Activated CD4-positive, alpha-beta memory T cell treated with anti-CD3 and anti-CD28 coated beads for 36 hours (primary cell): ENCODE measurements at places on chromosomes 16 and 17. TPM values are rescaled to one million over a fixed set of nuclear protein-coding genes. Genes with fewer than 3 reads are reported as not detected.
A peak's percentile ranks its signal among the peaks of the same experiment; 100 is the strongest.

PPM1E gene
- 0.02 TPM for total RNA-seq

- DNase-seq, result no peak
These were observed 381.3 kb downstream of the CDH8 start for GRCh38 chr16:61654962-61655361.

DNA sequence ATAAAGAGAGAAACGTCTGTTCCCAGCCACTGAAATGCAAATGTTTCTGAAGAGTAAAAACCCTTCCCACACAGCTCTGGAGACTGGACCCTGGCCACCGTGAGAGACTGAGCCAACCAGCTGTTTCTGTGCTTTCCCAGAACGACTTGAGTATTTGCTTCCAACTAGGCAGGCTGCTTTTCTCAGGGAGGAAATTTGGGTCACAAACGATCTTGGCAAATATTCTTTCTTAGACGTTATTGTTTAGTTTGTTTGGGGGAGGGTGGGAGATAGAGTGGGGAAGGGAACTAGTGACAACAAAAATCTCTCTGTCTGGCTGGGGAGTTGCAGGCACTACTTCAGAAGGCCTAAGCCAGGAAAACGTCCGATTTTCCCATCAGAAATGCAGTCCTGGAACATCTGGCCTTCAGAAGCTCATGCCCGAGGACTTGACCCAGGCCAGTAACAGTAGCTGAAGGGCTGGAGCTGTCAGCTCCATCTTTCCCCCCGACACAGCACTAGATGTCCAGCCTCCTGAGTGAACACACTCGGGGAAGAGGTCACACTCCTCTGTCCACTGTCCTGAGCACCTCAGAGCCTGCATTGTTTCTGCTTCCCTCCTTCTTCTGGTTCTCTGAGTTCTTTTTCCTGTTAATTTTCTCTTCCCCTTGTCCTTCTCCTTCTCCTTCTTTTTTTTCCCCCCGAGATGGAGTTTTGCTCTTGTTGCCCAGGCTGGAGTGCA is 4.0 kb downstream of the CCDC92B start:
- DNase-seq, result no peak

DNA sequence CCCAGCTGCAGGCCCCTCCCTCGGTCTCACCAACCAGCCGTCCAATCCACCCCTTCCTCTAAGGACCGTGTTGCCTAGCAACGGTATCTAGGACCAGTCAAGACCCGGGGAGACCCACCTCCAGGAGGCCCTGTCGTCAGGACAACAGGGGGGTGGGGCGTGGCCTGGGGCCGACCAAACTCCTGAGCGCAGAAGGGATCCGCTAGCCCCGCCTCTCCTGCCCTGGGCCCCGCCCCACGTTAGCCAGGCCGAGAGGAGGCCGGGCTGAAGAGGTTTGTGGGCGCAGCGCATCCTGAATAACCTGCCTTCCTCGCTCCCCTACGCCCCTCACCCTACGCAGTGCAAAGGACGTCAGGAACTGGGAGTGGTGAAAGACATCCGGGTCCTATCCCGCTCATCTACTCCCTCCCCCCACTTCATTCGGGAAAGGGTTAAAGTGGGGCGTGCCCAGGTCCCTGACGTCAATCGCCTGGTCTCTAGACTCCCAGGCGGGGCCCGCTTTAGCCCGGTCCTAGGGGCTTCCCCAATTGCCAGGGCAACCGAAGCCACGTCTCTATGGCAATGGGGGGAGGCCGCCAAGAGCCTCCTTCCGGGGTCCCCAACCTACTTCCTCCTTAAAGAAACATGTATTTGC is 14.7 kb downstream of the DLG4 start:
- peak; percentile 94 for DNase-seq

DNA sequence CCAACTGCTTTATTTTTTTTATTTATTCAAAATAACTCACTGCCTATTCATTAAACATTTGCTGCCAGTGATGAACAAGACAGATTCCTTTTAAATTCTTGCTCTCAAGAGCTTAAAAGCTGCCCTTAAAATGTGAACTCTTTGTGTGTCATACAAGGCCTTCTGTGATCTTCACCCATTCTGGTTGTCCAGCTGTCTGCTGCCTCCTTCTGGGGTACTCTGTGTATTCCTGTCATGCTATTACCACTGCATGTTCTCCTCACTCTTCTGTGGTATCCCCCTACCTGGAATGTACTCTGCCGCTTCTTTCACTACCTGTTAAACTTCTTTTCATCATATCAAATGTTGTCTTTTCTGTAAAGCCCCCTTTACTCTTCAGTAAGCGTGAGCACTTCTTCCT is 165.8 kb downstream of the CHD9 start:
- DNase-seq, result no peak

- no peak for DNase-seq
These were observed 69.3 kb downstream of the KCNJ2 start for GRCh38 chr17:70238646-70239045.

GRCh38 chr16:31472709-31473203 is 804 bp downstream of the TGFB1I1 start:
- peak; percentile 67 for DNase-seq

TBC1D3I gene
- not detected for total RNA-seq

DNA sequence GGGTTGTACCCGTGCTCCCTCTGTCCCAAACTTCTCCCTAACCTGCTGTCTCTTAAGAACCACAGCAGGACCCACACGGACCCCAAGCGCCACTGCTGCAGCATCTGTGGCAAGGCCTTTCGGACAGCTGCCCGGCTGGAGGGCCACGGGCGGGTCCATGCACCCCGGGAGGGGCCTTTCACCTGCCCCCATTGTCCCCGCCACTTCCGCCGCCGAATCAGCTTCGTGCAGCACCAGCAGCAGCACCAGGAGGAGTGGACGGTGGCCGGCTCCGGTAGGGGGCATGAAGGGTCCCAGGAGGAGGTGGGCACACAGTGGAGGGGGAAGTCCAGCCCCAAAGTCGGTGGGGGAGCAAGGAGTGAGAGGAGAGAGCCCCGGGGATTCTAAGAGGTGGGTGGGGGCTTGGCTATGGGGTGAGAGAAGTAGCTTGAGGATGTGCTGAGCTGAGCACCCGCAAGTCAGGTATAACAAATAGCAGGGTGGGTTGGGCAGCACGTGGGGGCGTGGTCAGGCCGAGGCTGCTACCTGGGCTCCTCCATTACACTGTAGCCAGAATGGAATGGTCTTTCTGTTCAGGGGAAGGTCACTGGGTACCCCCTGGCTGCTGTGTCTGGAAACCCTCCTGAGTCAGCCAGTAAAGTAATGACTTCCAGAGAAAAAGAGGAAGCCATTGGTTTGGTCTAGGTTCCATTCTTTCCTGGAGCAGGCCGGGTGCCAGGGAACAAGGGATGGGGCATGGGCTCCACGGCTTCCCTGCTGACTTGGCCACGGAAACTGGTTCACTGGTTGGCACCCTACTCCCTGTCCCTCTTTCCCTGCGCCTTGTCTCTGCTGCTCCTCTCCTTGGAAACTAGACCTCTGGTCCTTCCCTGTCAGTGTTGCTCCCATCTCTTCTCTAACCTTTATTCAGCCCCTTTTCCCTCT is 7.1 kb downstream of the PRSS53 start:
- DNase-seq, result no peak

DPEP2 gene
- 5.3 TPM for total RNA-seq

- DNase-seq, result peak; percentile 72
These were observed 21.1 kb downstream of the STH start for GRCh38 chr17:46020023-46020761.

DNA sequence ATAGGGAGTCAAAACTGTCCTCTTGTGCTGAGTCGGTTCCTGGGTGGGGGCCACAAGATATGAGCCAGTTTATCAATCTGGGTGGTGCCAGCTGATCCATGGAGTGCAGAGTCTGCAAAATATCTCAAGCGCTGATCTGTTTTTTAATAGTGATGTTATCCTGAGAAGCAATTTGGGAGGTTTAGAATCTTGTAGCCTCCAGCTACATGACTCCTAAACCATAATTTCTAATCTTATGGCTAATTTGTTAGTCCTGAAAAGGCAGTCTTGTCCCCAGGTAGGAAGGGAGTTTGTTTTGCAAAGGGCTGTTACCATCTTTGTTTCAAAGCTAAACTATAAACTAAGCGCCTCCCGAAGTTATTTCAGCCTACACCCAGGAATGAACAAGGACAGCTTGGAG is 1.7 kb downstream of the TSPAN10 start:
- no peak for DNase-seq
